Activated B cell treated with CpG ODN at 0.5 μM for 24 hours (primary cell): ENCODE measurements at places on chromosomes 5 and 9. TPM values are rescaled to one million over a fixed set of nuclear protein-coding genes. Genes with fewer than 3 reads are reported as not detected.

Gene FGF10
- not detected in 2 replicates for total RNA-seq

Gene IL13
- 0.27 and 0.75 TPM in 2 replicates for total RNA-seq

Gene PKN3
- total RNA-seq: 16.9 and 17.4 TPM in 2 replicates

Gene SCGB3A2
- total RNA-seq: not detected in 2 replicates

Gene BRIX1
- total RNA-seq: 40.6 and 42.4 TPM in 2 replicates

Gene CEL
- 0.49 and 0.64 TPM in 2 replicates for total RNA-seq

Gene FOXD4L5
- 0.49 and 0.75 TPM in 2 replicates for total RNA-seq

Gene SPINK7
- not detected in 2 replicates for total RNA-seq

Gene IL4
- total RNA-seq: not detected in 2 replicates

Gene GBGT1
- total RNA-seq: 42.2 and 49.5 TPM in 2 replicates

Gene SLC12A2
- total RNA-seq: 19.9 and 20.6 TPM in 2 replicates

Gene PRDM9
- not detected in 2 replicates for total RNA-seq

Gene ITGA2
- 0.05 and 0.07 TPM in 2 replicates for total RNA-seq

Gene CDX1
- not detected in 2 replicates for total RNA-seq

Gene THBS4
- 0.20 and 0.27 TPM in 2 replicates for total RNA-seq

Gene HSPB3
- not detected in 2 replicates for total RNA-seq

Gene MAPKAP1
- 80.2 and 84.9 TPM in 2 replicates for total RNA-seq

Gene GZMA
- total RNA-seq: not detected in 2 replicates

Gene SPATA31D1
- not detected in 2 replicates for total RNA-seq

Gene BDP1
- total RNA-seq: 46.2 and 50.4 TPM in 2 replicates

Gene PLAC8L1
- 0.37 and 0.78 TPM in 2 replicates for total RNA-seq

Gene SLC4A9
- not detected in 2 replicates for total RNA-seq

Gene GADD45G
- 7.5 and 7.6 TPM in 2 replicates for total RNA-seq

Gene RGS7BP
- not detected in 2 replicates for total RNA-seq

Gene EXOSC2
- 49.6 and 54.8 TPM in 2 replicates for total RNA-seq

Gene LECT2
- not detected in 2 replicates for total RNA-seq

Gene FAM151B
- total RNA-seq: 0.47 TPM in 1 of 2 replicates, not detected in the other

Gene MCCC2
- total RNA-seq: 68.5 and 70.4 TPM in 2 replicates

Gene DOLPP1
- total RNA-seq: 10.9 and 11.3 TPM in 2 replicates

Gene TMC1
- total RNA-seq: not detected in 2 replicates

Gene ENTPD2
- not detected in 2 replicates for total RNA-seq
